ENCODE measurements at places on chromosomes 12 and 14.

DNA sequence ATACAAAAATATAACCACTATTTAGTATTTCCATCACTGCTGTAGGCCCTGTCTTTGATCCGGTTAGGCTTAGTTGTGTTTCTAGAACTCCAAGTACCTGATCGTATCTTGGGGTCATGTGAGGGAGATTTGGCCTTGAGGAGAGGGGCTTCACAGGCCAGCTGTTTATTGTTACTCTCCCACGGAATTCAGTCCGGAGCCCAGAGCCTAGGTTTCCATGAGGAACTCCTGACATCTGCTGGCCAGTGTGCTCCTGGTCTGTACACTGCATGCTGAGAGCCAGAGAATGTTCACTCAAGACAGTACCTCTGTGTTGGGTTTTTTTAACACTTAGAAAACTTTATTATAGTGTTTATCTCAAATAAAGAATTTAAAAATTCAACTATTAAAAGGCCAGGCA lies 341.0 kb upstream of the TMEM132C start:
- no peak for DNase-seq

DNA sequence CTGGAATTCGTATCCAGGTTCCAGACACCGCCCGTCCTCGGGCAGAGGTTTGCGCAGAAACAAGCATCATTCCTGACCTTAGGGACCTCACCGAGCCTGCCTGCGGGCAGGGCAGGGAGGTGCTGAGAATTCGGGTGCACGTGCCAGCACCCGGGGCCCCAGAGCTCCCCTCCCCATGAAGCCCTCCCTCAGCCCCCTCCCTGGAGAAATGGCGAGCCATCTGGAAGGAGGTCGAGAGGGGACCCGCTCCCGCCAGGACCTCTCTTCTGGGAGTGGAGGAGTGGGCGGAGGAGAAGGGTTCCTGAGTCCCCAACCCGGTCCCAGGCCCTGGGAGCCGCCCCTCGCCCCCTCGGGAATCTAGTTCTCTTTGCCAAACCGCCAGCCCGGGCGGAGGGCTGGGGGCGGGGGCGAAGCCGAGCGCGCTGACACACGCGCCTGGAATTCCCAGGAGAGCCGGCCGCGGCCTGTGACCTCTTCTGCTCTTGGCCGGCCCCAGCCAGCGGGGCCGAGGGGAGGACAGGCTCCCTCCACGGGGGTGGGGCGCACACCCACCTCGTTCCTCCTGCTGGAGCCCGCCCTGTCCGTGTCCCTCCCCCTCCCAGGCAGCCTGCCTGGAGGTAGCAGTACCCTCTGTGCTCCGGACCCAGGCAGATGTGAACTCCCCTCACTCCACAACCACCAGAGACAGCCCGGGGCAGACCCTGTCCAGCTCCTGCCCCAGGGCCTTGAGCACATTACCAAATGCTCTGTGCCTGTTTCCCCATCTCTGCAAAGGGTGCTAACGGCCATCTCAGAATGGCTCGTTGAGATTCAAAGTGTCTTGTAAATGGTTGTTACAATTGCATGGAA lies 23.0 kb upstream of the GPR132 start:
- DNase-seq = no peak

DNA sequence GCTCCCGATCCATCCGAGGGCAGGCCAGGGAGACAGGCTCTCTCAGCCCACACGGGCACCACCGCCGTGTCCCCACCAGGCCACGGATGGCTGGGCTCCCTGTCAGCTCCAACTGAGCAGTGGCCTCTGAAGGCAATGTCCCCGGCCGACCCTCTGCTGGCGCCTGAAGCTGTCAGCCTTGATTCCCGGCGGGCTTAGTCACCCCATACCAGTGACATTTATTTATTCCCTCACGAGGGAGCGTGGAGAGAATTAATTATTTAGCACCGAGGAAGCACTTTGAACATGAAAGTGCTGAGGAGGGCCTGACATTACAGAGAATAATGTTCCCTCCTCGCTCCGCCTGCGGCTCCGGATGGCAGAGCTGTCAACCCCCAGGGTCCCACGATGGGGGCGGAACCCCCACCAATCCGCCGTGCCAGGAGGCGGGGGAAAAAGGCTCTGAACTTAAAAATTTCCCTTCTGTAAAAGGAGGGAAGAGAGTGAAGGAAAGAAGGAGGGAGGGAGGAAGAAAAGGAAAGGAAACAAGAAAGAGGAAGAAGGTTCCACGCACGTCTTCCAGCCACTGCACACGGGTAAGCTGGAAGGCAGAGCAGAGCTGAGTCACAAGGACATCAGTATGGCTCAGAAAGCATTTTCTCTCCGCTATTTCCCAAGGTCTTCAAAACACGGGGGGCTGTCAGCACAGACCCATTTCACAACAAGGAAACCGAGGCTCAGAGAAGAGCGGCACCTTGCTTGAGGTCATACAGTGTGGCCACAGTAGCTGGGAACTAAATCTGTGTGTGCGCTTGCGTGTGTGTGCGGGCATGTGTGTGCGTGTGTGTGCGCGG lies 108.7 kb upstream of the NCOR2 start:
- no peak for DNase-seq

DNA sequence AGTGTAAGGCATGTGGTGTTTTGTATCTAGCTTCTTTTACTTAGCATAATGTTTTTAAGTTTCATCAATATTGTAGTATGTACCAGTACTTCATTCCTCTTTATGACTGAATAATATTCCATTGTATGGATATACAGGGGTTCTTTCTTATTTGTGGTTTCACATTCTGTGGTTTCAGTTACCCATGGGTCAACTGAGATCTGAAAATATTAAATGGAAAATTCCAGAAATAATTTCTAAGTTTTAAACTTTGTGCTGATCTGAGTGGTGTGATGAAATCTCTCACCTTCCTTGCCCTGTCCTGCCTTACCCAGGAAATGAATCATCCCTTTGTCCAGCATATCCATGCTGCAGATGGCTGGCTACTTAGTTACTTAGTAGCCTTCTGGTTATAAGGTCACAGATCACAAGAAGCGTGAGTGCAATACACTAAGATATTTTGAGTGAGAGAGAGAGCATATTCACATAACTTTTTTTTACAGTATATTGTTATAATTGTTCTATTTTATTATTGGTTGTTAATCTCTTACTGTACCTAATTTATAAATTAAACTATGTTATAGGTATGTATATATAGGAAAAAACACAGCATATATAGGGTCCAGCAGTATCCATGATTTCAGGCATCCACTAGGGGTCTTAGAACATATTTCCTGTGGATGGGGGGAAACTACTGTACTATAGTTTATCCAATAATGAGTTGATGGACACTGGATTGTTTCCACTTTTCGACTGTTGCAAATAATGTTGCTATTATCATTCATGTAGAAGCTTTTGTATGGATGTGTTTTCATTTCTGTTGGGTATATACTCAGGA lies 59.6 kb upstream of the LRTM2 start:
- no peak for DNase-seq

DNA sequence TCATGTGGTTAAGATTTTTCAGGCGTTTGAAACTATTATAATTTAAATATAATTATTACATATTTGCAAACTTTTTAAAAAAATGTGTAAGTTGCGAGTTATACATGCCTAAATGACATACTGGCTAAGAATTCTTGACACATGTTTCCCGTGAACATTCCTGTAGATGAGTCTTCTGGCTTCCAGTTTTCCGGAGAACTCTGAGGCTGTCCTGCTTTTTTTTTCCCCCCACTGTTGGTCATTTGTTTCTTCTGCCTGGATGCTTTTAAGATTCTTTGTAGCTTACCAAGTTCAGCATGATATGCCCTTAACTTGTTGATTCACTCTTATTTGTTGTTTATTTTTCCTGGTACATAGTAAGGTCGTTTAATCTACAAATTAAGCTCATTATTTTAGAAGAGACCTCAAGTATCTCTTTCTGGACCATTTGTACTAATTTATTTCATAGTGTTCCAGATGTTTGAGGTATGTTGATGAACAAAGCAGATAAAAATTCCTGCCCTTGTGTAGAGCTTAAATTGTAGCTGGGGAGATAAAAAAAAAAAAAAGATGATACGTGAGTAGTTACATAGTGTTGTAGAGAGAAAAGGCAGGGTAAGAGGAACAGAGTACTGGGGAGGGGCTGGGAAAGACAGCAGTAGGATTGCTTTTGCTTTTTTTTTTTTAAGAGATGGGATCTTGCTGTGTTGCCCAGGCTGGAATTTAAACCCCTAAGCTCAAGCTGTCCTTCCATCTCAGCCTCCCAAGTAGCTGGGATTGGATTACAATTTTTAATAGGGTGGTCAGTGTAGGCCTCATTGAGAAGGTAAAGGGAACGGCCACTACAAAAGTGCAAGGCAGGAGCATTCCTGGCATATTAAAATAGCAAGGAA lies 32.8 kb downstream of the ARHGAP5 start:
- DNase-seq = no peak

GRCh38 chr12:64733857-64734256 lies 25.3 kb downstream of the GNS start:
- DNase-seq = no peak

DNA sequence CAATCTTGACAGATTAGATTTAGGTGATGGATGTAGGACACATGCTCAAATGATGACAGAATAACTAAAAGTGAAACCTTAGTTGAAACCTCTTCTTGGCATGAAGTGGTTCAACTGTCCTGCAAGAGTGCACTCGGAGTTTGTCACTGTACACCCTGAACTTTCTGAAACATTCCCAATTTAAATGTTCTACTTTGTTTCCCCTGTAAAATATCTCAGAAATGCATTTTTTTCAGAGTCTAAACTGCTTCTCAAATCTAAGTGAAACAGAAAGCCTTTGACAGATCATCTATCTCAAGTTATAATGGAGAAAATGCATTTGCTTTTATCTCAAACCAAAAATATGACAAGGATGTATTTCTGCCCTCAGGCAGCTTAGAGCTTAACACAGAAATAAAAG lies 66.0 kb downstream of the BHLHE41 start:
- DNase-seq = no peak

GRCh38 chr14:74314576-74314975 lies 11.8 kb upstream of the ABCD4 start:
- DNase-seq = no peak

DNA sequence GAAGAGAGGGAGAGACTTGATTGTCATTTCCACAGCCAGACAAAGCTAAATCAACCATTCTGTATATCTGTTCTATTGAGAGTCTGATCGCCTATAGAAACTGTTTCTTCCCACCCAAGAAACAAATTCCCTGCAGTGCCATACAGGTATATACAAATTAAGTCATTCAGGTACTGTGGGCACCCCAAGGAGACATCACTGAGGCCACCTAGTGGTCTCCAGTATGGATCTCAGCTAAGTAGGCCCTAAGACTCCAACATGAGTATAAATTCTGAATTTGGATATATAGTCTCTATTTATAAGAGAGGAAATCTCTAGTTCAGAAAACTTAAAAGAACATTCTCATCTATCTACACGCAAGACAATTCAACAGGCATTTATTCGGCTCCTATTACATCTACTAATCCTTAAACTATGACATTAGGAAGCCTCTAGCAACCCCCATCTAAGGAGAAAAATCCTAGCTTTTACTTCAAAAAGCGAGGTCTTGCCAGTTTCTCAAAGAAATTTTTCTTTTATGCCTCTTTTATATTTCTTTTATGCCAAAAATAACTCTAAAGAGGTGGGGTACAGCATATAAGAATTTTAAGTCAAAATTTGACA lies 62.6 kb downstream of the DCAF5 start:
- DNase-seq = no peak

- DNase-seq = peak; percentile 80
Measured at GRCh38 chr14:24430143-24430681, 458 bp downstream of the KHNYN start.

- no peak for DNase-seq
Measured at GRCh38 chr14:29743531-29743930, 184.1 kb downstream of the PRKD1 start.

DNA sequence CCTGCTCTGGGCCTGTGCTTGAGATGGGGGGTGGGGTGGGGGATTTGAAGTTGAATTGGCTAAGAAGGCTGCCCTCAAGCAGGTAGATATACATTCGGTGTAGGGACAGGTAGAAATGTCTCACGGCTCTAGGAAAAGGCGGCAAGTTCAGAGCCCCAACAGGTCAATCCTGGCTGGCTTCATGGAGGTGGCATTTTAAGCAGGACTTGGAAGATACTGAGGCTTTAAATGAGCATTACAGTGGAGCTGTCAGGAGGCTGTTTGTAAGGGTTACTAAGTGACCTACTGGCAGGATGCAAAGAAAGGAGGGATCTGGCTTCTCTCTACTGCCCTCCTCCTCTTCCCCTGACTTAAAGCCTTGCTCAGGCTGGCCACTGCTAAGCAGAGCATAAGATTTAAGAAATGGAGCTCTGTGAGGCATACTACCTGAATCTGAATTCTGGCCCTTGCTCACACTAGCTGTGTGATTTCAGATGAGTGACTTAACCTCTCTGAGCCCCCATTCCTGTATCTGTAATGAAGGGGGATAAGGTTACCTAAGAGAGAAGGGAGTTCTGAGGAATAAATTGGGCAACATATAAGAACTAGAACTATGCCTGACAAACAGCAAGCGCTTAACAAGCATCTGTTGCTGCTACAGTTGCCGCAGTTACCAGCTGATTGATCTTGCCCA lies 61.6 kb downstream of the SLC24A4 start:
- DNase-seq = no peak

- no peak for DNase-seq
Measured at GRCh38 chr12:129984106-129984505, 80.3 kb upstream of the TMEM132D start.

GRCh38 chr12:128755566-128755965 lies 68.2 kb downstream of the SLC15A4 start:
- no peak for DNase-seq

DNA sequence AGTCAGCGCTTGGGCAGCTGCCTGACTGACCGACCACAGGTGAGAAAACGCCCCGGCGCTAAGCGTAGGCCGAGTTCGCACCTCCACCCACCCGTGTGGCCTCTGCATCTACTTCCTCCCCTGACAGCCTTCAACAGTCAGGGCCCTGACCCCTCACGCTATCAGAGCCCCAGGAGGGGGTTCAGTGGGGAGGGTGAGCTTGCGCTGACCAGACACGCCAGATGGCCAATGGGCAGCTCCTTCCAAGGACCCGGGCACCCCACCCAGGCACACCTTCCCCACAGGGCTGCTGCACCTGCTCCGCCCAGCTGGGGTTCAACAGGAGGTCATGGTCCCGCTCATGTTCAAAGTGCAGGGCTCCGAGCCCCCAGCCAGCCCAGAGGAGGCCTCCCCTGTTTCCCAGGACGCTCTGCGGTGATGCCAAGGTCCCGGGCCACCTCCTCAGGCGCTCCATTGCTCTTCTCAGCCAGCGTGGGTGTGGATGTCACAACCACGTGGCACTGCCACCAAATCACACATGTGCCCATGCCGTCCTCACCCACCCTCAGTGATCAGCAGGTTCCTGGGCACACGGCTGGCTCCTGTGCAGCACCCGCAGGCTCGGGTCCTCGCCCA lies 48.7 kb upstream of the BCL11B start:
- DNase-seq = no peak

GRCh38 chr12:68573406-68573805 lies 37.3 kb upstream of the RAP1B start:
- DNase-seq = no peak

DNA sequence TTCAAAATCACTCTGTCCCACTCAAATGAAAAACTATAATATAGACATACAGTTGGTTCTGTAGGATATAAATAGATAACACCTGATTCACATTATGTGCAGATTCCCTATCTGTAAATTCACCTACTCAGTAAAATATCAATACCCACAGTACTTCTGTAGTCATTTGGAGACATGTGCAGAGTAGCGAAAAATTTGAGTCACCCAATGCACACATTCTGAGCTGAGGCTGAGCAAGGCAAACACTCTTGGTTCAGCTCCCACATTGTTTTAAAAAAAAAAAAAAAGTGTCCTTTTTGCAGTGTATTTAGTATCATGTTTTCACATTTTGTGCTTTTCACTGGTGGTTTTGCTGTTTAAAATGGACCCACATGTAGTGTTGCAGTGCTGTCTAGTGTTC lies 27.3 kb upstream of the BBS10 start:
- no peak for DNase-seq
